Stimulated activated CD4-positive, alpha-beta T cell treated with anti-CD3 and anti-CD28 coated beads, Interleukin-15, amount 100 ng/mL, for 1 hour (primary cell): ENCODE measurements at places on chromosomes 16 and 17.

GRCh38 chr17:50840311-50840851, 5.0 kb downstream of the WFIKKN2 start:
- no peak for DNase-seq

DNA sequence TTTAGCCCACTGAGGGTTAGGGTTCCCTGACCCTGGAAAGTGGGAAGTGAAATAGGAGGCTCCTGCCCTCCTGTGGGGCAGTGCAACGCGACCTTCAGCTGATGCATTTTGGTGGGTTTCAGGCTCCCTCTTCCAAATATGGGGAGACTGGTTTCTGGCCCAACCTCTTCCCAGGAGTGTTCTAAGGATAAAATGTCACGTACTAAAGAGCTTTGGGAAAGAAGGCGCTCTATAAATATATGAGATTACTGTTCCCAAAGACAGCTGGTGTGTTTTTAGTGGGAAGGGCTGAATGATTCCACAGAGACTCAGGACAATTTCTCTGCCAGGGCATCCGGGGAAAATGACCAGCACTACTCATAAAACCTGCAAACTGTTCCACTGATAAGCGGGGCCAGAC, 9.8 kb downstream of the SLC35B1 start:
- DNase-seq = no peak

DNA sequence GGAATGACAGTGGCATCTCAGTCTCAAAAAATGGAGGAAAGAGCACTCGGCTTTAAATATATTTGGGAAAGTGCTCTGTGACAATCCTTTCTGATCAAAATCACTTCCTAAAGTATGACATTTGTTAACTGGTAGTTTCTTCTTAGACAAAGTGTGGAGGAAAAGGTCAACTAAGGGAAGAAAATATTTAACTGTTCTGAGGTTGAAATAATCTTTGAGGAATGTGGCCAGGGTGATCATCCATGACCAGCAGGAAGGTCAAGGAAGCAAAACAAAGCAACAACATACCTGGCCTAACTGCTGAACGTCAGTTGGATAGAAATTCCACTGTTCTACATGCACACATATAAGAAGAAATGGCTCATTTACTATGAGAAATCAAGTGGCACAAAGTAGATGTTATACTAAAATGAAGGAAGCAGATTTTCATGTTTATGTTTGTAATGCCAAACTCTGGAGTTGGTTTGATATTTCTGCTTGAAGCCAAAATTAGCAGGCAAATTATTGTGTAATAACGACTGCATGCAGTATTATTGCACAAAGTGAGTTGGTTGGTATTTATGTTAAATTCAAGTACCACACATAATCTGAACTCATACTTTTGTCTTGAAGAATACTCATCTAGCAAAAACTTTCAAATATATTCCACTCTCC, 87.3 kb upstream of the CORO6 start:
- no peak for DNase-seq

GRCh38 chr16:162271-162991, 3.3 kb upstream of the HBM start:
- no peak for DNase-seq

- no peak for DNase-seq
Observed at GRCh38 chr16:534135-534534, 6.6 kb downstream of the CAPN15 start.

- DNase-seq = no peak
Observed at GRCh38 chr17:29683481-29683880, 60.8 kb upstream of the CORO6 start.

DNA sequence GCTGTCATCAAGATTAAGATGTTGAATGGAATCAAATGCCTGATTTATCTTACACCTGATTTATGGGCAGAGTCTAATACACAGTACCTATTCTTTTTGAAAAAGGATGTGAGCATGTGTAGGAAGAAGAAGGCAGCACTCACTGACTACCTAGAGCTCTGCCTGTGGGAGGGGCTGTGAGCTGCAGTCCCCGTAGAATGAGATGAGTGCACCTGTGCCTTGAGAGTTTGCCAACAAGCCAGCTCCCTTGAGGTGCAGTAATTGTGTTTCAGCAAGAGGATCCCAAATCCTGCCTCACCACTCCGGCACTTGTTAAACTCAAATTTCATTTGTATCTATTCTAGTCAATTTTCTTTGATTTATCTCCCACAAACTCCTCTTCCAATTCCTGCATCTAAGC, 46.0 kb downstream of the CDH11 start:
- DNase-seq = no peak

GRCh38 chr16:20781697-20782096, 17.9 kb downstream of the ACSM3 start:
- DNase-seq = no peak

- no peak for DNase-seq
Observed at GRCh38 chr17:42111265-42111636, 1.3 kb downstream of the DHX58 start.

DNA sequence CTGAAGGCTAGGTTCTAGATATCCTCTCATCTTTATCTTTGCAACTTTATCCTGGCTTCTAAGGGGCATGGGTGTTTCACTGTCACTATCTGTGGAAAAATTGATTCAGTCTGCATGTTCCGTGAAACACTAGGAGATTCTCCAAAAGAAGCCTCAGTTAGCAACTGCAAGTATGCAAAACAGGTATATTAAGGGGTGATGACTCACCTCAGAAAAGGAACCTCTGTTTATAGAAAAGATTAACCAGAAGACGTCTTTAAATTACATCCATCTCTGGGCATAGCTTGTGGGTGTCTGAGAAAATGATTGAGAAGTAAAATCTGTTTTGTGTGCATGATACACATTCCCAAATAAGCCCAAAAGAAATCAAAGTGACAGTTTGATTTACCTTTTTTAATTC, 353.8 kb upstream of the HSBP1 start:
- no peak for DNase-seq

GRCh38 chr17:80770881-80771611, 220.6 kb upstream of the CHMP6 start:
- DNase-seq = no peak

DNA sequence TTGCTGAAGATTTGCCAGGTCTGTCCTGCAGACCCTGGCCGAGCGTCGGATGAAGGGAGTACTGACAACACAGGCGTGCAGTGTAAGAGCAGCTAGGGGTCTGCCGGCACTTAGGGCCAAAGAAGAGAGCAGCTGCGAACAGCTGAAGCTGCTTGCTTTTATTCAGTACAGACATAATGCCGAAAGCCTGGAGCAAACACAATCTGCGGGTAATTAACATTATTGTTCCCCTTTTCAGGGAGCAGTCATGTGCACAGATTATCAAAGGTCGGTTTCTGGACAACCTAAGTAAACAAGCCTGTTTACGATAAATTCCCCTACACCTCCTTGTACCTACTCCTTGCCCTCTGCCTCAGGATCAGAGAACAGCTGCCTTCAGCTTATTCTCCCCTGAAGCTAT, 12.0 kb upstream of the KRT23 start:
- DNase-seq = no peak

DNA sequence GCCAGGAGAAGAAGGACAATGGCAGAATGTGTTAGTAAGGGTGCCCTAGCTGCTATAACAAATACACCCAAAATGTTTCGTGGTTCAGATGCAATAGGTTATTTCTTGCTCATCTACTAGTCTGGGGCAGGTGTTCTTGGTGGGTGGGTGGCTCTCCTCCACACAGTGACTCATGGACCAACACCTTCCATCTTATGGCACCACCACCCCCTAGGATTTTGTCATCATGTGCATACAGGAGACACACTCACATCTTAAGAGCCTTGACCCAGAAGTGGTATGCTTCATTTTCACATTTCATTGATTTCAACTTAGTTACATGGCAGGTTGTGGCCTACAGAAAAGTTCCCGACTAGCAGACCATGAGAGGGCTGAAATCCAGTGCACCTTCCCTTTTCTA, 114.7 kb downstream of the AMFR start:
- DNase-seq = no peak

DNA sequence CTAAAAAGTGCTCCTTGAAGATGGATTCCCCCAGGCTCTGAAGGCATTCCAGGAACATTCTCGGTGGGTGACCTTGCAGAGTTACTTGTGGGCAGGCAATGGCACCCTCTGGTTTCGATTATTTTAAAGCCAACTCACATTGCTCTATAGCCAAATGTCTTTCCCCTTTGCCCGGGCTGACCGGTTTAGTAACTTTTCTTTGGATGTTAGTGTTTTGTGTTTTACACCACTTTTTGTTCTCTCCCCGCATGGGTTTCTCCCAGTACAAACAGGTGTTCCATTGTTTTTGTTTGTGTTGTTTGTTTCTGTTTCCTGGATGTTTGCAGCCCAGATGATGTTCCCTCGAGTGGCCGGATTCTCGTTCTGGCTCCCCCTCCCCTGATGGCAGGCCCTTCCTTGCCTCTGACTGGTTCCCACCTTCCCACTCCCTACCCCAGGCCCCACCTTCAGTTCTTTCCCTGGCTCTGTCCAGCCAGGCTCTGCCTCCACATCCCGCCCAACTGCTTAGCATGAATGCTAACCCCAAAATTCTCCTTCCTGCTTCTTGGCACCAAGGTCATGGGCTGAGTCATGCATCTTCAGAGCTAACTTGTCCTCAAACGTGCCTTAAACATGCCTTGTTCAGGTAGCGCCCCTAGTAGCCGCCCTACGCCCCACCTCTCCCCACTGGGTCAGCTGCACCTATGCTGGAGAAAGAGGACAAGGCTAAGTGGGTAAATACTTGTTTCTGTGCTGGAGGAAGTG, 40.6 kb downstream of the ELAC2 start:
- no peak for DNase-seq

- peak; percentile 33 for DNase-seq
Observed at GRCh38 chr17:74960570-74961342, 11.8 kb downstream of the HID1 start.

DNA sequence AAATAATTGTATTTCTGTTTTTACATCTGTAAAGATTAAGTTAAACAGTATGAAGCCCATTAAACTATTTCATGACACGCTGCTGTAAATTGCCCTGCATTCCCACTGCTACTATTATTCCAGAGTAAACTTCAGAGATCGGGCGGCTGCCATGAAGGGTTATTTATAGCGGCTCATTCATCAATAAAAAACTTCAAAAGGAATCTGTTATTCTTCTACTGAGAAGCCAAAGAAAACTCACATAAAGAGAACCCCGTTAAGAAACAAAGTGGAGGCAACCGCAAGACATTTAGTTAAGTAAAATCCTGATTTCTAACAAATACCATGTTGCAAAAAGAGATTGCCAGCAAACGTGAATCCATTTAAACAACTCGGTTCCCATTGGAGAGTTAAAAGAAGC, 16.4 kb downstream of the FOXL1 start:
- no peak for DNase-seq

DNA sequence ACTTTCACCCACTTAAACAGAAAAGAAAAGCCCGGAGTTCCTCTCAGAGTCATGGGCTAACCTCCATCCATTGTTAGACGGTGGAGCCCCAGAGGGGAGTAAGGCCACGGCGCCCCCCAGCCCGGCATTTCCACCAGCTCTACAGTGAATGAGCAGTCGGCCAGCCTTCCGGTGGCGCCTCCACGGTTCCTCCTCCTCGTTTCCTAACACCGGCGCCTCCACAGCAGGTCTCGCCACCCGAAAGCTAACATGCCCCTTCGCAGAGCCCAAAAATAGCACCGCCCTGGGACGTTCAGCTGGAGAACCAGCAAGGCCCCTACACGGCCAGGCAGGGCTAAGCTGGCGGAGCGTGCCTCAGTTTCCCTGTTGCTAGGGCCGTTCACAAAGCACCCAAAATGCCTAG, 858 bp downstream of the MMD start:
- DNase-seq = peak; percentile 26

DNA sequence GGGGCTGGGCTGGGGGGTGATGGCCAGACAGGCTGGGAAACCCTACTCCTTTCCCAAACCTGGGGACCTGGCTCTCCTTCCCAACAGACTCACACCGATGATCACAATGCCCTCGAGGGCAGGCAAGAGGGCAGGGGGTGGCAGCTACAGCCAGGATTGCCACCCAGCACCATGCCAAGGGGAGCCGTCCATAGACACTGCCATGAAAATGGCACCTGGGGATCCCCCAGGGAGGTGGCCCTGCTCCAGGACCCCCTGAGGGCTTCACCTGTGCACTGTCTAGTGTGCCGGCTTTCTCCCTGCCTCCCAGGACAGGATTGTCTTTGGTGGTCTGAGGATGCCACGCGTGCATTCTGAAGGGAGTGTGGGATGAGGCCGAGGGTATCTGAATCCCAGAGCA, 24.6 kb downstream of the RPH3AL start:
- DNase-seq = no peak

DNA sequence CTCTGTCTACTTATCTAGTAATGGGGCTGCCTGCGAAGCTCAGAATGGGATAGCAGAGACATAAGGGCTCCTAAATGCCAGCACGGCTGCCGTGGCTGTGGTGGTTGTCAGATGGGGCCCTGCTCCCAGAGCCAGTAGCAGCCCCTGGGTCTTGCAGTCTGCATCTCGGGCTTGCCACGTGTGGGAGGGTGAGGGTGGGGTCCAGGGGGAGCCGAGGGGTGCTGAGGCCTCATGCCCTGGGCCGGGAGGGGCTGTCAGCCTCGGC, 88.8 kb upstream of the GSE1 start:
- no peak for DNase-seq

DNA sequence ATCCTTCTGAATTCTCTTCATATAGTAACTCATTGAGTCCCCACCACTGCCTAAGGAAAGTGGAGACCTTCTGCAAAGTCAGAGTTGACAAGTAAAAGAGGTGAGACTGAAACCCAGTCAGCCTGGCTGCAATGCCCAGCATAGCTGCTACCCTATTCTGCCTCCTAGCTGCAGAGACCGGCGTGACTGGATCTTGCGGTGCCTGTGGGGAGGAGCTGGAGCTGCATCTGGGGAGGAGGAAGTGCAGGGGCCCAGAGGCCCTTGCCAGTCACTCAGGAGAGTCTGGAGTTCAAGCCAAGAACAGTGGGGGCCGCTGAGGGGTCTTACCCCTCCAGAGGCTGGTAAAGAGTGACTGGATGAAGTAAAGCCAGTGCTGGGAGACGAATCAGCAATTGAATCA, 35.0 kb upstream of the ZNF423 start:
- no peak for DNase-seq

GRCh38 chr16:17499223-17499902, 28.6 kb upstream of the XYLT1 start:
- DNase-seq = no peak

DNA sequence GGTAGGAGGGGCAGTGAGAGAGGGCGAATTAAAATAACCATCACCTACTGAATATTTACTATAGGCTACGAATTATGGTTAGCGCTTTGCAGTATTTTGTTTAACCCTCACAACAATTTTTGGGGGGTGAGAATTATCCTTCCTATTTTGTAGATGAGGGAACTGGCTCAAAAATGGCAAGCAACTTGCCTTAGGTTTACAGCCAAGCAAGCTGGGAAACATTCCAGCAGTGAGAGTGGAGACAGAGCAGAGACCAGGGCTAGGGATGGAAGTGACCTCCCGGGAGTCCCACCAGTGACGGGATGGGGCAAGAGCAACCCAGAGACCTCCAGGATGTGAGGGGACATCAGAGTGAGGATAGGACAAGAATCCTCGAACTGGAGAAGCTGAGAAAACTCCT, 352 bp upstream of the VMO1 start:
- DNase-seq = no peak

- DNase-seq = no peak
Observed at GRCh38 chr17:48526608-48527546, 3.9 kb downstream of the HOXB1 start.

GRCh38 chr17:50853781-50854180, 12.4 kb downstream of the TOB1 start:
- DNase-seq = no peak
